Gastrocnemius medialis (tissue), 4 donors: ENCODE measurements at places on chromosomes 12 and 14. TPM values are rescaled to one million over a fixed set of nuclear protein-coding genes. Genes with fewer than 3 reads are reported as not detected.

The KRT83 gene
- total RNA-seq, result not detected

The DBX2 gene
- 0.39 TPM for total RNA-seq

The SHMT2 gene
- 107 TPM for total RNA-seq

The CCDC175 gene
- not detected for total RNA-seq

The RAPGEF3 gene
- 22.4 TPM for total RNA-seq

The CLEC6A gene
- not detected for total RNA-seq

The C12orf50 gene
- not detected for total RNA-seq

The MYF5 gene
- 5.3 TPM for total RNA-seq

The KRT85 gene
- not detected for total RNA-seq

The CHGA gene
- 0.22 TPM for total RNA-seq

The HSP90AA1 gene
- total RNA-seq, result 609 TPM

The TAS2R8 gene
- total RNA-seq, result not detected

The PLCZ1 gene
- total RNA-seq, result not detected

The FAM222A gene
- total RNA-seq, result 8.5 TPM

The STK38L gene
- total RNA-seq, result 20.0 TPM
